CD4-positive, alpha-beta T cell treated with Interleukin-4 for 4 hours (primary cell): ENCODE measurements at places on chromosomes 16 and 17.

GRCh38 chr16:15581127-15581815 lies 61.7 kb downstream of the MARF1 start:
- DNase-seq: no peak

DNA sequence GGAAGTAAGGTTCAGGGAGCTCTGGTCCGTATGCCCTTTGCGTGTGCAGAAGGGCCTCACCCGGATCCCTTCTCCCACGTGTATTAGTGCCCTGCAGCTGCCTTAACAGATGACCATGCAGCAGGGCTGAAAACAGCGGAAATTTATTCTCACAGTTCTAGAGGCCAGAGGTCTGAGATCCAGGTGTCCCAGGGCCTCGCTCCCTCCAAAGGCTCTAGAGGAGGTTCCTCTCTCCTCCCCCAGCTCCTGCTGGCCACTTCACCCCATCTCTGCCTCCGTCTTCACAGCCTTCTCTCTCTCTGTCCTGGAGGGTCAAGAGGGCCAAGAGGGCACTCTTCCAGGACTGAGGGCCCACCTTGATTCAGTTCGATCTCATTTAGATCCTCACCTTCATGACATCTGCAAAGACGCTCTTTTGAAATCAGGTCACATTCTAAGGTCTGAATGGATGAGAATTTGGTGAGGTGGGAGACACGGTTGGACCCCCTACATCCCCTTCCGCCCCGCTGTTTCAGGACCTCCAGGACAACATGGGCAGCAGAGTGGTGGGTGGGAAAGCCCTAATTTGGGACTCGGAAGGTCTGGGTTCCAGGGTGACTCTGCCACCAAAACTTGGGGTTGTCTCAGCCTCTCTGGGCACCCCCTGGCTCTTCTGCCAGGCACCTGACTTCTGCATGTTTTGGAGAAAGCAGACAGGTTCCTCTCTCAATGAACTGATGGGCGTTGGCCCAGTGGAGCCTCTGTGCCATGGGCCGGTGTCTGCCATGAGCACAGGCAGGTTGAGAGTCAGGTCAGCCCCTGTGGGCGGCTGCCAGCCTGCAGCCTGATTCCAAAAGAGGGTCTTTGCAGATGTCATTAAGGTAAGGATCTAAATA lies 361.2 kb downstream of the SEC14L1 start:
- no peak for DNase-seq

DNA sequence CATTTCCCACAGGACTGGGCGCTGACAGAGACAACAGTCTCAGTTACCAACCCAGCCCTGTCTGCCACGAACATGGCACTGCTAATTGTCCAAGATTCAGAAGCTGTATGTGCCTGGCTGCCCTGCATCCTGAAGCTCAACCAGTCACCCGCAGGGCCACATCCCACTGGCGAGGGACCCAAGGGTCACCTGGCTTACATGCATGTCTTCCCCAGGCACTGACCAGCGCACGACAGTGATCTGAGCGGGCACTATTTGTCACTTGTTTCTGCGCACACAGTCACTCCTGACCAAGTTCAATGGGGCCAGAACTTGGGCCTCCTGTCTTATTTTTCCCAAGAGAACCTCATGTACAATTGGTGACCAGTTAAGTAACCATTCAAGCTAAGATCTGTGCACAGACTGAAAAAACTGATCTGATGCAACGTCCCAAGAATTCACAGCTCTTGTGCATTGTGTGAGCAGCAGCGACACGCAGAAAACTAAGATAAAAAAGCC lies 13.1 kb downstream of the USP7 start:
- DNase-seq: no peak

DNA sequence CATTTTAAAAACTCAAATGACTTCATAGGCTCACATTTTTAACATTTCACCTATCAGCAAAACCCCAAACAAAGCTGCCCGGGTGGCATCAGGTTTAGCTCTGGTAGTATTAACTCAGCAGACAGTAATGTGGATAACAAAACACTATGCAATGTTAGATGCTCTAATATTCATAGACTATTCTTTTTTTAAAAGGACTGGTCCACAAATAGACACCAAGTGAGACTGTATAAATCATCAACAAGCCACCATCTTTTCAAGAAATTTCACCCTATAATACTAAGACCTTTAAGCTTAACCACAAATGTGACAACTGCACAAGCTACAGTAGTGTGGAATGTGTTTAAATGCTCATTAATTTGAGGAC lies 20.2 kb downstream of the SNN start:
- DNase-seq: no peak

DNA sequence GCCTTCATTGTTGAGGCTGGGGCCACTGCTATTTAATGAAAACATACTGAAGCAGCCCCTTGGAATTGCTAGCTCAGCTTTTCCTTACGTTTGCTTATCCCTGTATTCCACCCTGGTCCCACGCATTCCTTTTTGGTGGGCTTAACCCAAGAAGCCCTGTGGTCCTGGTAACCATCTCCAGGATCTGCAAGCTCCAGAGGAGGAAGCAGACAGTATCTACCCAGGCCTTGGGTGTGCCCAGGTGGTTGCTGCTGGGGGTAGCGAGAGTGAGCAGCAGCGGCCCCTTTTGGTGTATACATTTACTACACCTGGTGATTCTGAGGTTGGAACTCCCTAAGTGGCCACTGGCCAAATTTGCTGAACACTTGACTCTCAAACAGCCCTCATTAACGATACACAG lies 97.7 kb downstream of the CBLN1 start:
- no peak for DNase-seq

DNA sequence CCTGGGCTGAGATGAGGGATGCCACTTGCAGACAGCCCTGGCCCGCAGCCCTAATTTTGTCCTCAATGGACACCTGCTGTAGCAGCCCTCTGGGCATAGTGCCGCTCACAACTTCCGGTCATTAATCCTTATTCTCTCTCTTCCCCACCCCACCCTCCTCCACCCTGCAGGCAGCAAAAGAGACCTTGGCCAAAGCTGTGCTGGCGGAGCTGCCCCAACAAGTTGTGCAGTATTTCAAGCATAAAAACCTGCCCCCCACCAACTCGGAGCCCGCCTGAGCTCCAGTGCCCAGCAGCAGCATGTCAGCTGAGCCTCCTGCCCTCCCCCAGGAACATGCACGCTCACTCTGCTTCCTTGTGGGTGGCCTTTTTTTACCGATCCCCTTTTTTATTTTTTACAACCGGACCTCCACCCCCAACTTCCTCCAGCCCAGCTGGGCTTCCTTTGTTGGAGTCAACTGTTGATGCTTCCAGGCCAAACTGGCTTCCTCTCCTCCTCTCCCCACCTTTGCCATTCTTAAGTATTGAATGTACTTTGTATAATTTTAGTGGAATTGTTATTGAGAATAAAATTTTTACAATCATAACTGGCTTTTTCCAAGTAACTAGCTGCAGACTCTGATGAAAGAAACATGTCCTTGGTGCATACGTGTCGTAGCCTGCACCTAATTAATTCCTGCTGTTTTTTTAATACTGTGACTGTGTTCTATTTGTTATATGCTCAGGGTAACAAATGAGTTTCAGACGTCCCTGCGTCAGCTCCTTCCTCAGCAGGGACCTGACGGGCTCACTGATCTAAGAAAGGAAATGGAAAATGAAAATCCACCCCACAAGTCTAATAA lies 38.2 kb downstream of the PSME3IP1 start:
- no peak for DNase-seq

- DNase-seq: peak; percentile 36
Measured at GRCh38 chr16:31458073-31458843, 1.0 kb upstream of the ARMC5 start.

GRCh38 chr17:8629371-8630226 lies 926 bp downstream of the MYH10 start:
- no peak for DNase-seq

- DNase-seq: no peak
Measured at GRCh38 chr17:59107306-59107670, 608 bp upstream of the TRIM37 start.

GRCh38 chr17:9414471-9414870 lies 161.1 kb downstream of the STX8 start:
- no peak for DNase-seq

DNA sequence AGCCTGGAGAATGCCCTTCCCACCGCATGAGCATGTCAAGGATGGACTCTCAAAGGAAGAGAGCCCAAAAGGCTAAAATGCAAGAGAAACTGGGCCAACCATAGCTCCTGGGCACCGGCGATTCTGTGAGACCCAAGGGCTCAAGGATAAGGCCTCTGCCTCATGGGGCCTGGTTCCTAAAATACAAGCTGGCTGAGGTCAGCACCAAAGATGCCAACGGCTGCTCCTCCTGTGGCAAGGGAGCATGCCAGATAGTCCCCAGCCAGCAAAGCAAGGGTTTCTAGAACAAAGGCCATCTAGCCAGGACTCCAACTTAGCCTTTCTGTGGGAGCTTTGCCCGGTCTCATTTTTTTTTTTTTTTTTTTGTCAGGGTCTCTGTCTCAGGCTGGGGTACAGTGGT lies 20.1 kb downstream of the GPRC5B start:
- DNase-seq: no peak

DNA sequence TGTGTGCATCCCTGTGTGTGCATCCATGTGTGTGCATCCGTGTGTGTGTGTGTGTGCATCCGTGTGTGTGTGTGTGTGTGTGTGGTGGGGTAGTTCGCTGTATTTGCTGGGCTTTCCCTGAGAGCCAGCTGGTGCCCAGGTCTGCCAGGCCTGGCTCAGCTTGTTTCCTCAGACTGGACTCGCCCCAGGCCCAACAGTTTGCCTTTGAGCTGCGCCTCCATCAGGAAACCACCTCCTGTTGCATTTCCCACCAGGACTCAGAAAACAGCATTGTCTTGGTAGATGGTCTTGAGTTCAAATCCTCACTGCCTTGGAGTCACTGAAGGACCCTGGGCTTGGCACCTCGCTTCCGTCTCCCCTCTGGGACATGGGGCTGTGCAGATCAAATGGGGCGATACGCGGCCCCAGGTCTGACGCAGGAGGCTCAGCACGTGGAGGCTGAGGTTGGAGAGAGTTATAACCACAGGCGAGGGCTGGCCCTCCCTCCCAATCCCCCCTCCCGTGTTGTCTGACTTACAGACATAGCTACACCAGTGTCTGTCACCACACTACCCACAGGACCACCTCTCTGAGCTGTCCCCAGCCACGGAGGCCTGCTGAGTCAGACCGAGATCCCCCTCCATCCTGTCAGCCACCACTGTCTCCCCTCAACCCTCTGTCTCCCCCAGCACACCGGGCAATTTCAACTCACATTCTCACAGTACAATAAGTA lies 4.7 kb downstream of the ITGAE start:
- DNase-seq: peak; percentile 96

DNA sequence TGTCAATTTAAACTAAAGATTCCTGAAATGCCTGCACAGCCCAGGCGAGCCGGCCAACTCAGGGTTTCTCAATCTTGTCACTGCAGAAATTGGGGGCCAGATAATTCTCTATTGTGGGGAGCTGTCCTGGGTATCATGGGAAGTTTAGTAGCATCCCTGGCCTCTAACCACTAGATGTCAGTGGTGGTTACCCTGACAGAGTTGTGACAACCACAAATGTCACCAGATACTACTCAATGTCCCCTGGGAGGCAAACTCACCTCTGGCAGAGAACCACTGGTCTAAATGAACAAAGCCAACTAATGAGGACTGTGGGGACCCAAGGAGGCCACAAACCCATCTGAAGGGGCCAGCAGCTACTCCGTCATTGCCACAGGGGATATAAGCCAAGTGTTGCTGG lies 90.9 kb downstream of the MYH11 start:
- DNase-seq: peak; percentile 43

GRCh38 chr17:34673516-34673915 lies 94.1 kb downstream of the TMEM132E start:
- DNase-seq: no peak

GRCh38 chr16:29811170-29811895 lies 660 bp upstream of the PRRT2 start:
- peak; percentile 71 for DNase-seq

DNA sequence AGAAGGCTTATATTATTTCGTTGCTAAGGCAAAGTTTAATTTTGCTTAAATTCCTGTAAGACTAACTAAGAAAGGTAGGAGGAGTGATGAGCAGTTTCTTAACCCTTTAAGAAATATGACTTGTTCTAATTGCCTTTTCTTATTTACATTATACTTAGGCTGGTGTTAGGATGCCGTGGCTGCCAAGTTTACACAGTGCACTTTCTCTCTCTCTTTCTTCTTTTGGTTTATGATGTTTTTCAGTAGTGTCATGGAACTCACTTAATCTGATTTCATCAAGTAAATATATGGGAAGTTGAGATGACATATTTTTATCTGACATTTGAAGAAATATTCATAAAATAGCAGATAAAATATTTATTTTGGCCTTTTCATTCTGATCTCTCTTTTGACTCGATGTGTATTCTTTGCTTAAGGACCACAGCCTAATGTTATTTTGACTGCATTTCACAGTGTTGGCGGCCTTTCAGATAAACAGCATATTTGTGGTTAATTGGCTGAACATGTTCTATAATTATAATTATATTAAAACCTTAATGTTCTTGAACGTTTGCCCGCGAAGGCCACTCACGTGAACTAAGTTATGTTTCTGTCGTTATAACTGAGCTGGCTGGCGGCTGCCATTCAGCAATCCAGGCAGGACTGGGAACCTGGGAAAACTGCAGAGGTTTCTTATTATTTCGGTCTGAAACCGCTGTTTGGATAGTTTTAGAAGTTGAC lies 191.6 kb downstream of the WWOX start:
- no peak for DNase-seq

- no peak for DNase-seq
Measured at GRCh38 chr17:76039121-76039520, 12.0 kb upstream of the EVPL start.

DNA sequence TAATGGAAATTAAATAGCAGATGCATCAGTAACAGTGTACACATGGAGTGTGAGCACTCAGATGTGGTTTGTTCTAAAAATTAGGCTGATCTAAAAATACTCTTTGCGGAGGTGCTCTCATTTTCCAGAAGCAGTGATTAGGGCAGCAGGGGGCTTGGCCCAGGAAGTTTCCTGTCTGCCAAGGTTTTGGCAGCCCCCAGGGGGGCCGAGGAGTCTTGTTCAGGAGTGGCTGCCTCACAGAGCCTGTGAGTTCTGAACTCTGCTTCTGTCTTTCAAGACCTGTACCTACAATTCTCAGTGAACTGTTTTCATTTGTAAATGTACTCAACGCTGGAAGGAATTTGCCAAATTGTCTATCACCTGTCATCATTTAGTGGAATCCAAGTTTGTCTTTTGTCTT lies 388.4 kb upstream of the CDH11 start:
- DNase-seq: no peak

DNA sequence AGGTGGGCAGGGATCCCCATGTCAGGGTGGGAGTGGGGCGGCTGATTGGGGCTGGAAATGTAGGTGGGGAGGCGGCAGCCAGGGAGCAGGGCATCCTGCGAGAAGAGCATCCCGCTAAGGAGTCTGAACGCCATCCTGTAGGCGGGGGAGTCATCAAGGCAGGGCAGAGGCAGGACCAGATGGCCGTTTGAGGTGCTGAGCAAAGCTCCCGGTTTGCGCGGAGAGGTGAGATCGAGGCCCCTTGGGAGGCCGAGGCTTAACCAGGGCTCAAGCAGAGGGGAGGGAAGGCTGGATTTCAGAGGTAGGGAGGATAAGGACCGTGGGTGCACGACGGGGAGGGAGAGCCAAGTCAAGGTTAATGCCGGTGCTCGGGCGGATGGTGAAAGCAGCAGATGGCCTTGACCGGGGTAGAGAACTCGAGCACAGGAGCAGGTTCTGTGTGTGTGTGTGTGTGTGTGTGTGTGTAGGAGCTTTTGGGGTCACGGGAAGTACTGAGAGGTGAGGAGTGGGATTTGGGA lies 472 bp upstream of the NME2 start:
- no peak for DNase-seq

- peak; percentile 66 for DNase-seq
Measured at GRCh38 chr16:78503602-78504001, 404.1 kb downstream of the WWOX start.

- peak; percentile 4 for DNase-seq
Measured at GRCh38 chr16:27795992-27796614, 246.2 kb downstream of the KATNIP start.
